Spleen (tissue), 13 donors: ENCODE measurements at places on chromosomes 13 and 19.

DNA sequence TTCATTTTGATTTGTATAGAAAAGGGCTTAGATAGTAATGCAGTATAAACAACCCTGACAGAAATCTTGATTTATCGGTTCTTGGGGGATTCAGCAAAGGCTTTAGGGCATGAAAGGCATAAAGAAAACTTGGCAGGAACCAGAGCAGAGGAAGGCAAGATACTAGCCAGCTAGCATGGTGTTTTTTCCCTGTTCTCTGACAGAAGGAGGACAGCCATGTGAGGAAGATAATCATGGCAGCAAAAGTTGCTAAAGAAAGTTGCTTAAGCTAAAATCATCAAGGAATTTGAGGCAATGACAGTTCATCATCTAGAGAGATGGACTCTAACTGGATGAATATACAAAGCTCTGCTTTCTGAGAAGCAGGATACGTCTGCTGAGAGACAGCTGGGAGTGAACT, 294.1 kb downstream of the KCNRG start:
- DNase-seq, result no peak

DNA sequence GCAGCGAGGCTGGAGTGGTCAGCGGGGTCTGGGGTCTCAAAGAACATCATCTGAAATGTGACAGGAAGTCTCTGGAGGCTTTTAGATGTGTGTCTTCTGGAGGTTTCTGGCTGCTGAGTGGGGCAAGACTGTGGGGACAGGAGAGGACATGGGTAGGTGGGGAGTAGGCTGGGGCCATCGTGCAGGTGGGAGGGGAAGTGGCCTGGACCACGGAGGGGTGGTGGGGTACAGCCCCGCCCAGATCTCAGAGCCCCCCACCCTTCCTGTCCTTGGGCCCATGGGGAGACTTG, 6.2 kb downstream of the AP1M1 start:
- no peak for DNase-seq

DNA sequence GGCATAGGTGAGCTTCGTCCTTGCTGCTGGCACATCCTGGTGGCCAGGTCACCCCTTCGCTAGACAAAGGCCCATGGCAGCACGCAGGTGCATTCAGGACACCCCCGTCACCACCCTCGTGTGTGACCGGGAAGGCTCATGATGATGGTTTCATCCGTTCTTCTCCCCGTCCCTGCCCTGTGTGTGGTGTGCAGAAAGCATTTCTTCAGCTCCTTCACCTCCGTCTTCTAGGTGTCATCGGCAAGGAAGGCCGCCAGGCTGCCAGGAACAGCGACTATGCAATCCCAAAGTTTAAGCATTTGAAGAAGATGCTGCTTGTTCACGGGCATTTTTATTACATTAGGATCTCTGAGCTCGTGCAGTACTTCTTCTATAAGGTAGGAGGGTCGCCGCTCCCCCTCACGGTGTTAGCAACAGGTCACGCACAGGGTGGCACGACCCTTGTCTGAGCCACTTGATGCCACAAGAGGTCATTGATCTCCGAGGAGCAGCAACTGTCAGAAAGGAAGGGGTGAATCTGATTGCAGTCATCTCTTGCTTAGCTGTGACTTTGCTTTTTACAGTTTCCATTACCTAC, 111.0 kb upstream of the MCF2L start:
- DNase-seq, result peak; percentile 39

DNA sequence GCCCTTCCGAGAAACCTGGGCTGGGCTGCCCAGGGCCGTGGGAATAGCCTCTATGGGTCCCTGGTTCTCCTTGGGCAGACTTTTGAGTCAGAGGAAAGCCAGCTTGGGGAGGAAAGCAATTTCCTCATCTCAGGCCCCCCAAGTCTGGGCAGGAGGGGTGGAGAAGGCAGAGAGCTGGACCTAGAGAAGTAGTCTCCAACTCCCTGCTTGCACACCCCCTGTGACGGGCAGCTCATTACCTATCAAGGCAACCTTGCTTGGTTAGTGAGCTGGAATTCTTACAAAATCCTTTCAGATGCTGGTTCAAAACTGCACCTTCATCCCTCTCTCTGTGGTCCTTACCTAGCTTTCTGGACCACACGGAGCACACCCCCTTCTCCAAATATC, 33.9 kb downstream of the ACTL9 start:
- DNase-seq, result no peak

GRCh38 chr19:50728084-50728737, 5.0 kb downstream of the CLEC11A start:
- no peak for DNase-seq

GRCh38 chr13:51922771-51923480, 61.2 kb downstream of the CCDC70 start:
- no peak for DNase-seq

GRCh38 chr19:49637821-49638738, 1.9 kb downstream of the RRAS start:
- peak; percentile 91 for DNase-seq

DNA sequence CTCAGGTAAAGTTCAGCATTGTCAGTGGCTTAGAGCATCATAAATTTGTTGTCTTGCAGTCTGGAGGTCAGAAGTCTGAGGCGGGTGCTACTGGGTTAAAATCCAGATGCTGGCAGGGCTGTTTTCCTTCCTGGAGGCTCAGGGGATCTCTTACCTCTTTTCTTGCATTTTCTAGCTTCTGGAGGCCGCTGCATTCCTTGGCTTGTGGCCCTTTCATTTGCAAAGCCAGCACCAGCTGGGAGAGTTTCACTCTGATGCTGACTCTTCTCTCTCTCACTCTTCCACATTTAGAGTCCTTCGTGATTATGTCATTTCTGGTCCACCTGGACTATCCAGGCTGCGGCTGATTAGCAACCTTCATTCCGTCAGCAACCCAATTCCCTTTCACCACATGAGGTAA, 38.1 kb upstream of the SLC10A2 start:
- no peak for DNase-seq

DNA sequence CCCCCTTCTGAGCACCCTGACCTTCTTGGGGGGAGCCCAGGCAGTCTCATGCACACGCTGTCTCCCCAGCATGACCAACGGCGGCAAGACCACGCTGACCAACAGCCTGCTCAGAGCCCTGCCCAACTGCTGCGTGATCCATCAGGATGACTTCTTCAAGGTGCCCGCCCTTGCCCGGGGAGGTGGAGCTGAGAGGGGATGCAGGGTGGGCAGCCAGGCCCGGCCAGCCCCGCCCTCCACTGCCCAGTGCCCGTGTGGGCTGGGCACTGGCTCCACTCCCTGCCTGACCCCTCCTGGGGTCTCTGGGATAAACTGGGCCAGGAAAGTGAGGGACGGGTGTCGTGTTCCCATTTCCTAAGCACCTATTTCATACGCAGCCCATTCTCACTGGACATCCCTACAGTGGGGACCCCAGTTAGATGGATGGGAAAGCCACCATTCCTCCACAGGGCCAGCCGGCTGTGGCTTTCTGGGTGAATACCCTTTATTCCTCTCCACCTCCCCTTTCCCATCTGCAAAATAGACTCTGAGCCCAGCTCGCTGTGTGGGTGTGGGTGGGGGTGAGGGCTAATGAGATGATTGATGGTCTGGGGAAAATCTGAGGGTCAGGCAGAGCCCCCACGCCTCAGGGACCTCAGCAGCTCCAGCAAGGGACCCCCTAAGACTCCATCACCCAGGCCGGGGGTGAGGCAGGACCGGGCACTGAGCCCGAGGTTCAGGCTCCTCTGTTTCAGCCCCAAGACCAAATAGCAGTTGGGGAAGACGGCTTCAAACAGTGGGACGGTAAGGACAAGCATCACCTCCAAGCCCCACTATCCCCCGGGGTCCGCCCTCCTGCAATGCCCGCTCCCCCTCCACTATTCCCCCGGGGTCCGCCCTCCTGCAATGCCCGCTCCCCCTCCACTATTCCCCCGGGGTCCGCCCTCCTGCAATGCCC, 3.9 kb downstream of the NMRK2 start:
- no peak for DNase-seq

GRCh38 chr13:49602005-49602404, 16.6 kb upstream of the RCBTB1 start:
- DNase-seq, result no peak

DNA sequence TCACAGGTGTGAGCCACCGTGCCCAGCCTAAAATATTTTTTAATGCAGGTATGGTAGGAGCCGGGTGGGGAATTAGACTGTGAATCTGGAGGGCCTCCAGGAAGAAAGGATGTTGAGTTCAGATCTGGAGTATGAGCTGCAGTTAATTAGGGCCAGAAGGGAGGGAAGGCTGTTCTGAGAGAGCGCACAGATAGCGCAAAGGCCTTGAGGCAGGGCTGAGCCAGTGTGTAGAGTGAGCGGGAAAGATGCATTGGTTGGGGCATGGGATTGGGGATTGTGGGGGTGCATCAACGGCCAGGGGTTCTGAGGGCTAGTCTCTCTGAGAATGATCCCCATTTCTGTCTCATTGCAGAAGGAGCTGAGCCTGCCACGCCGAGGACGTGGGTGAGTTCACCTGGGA, 9.7 kb downstream of the MAST3 start:
- no peak for DNase-seq

DNA sequence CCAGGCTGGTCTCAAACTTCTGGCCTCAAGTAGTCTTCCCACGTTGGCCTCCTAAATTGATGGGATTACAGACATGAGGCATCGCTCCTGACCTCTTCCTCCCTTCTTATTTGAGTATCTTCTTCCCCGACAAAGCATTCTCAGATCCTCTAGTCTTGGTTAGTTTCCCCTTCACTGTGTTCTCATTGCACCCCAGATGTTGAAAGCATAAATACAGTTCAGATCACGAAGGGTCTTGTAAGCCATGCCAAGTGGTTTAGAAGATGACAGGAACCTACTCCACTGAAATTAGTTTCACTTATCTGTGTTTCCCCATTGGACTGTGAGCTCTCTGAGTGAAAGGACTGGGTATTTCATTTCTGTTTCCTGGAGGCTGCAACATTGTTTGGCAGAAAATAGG, 100.7 kb downstream of the DGKH start:
- no peak for DNase-seq

GRCh38 chr13:56187331-56187730, 953.4 kb upstream of the PRR20A start:
- peak; percentile 69 for DNase-seq

GRCh38 chr13:31898378-31899071, 133.0 kb upstream of the FRY start:
- no peak for DNase-seq

GRCh38 chr19:12641456-12641855, 25.1 kb downstream of the MAN2B1 start:
- peak; percentile 37 for DNase-seq

DNA sequence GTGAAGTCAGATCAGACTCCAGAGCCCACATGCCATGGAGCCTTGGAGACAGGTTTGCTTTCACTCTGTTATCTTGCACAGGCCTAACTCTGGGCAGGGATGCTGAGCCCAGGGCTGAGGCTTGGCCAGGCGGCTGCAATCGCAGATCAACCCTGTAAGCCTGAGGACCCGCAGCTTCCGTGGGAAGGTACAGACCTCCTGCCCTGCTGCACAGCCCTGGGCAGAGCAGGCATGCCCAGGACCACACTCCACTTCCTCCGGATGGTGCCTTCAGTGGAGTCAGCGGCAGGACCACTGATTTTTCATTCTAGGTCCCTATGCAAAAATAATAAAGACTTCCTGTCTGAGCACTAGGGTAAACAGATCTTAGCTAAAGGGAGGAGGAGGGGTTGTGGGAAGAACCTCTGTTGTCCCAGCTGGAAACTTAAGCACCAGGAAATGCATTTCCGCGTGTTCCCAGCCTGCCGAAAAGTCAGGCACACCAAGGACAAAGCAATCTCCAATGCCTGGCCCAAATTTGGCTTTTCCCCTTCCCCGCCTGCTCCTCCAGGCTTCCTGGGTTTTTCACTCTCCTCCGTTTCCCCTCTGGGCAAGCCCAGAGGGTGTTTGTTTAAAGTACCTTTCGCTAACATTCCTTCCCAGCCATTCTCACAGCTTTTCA, 87.3 kb downstream of the KCTD15 start:
- DNase-seq, result peak; percentile 60

DNA sequence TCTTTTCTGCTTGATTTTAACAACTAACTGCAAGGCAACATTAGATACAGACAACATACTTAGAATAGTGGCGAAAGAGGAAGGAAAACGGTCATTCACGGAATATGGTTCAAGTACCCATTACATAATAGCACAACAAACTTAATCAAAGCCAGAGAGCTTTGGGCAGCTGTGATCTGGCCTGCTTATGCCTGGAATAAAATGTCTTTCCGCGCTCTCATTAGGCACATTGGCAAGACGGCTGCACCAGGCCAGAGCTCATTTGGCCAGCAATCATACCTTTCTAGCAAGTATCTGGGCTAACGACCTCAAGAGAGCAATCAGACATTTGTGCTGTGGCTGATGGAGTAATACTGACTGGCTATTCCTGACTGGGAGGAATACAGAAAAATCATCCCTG, 112.8 kb downstream of the NALCN start:
- no peak for DNase-seq

DNA sequence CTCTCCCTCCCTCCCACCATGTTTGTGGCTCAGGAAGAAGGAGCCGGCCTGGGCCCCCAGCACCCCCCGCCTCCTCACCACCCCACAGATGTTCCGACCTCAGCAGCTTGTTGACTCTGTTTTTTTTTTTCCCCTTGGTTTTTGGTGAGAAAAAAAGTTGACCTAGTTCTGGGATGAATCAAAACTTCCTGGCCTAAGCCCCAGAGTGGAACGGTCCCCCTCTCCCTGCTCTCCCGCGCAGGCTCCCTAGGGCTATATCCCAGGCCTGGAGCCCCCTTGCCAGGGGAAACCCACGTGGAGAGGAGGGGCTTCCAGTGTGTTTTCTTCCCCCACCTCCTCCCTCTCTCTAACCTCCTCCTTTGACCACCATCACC, 4.0 kb downstream of the COL5A3 start:
- no peak for DNase-seq

DNA sequence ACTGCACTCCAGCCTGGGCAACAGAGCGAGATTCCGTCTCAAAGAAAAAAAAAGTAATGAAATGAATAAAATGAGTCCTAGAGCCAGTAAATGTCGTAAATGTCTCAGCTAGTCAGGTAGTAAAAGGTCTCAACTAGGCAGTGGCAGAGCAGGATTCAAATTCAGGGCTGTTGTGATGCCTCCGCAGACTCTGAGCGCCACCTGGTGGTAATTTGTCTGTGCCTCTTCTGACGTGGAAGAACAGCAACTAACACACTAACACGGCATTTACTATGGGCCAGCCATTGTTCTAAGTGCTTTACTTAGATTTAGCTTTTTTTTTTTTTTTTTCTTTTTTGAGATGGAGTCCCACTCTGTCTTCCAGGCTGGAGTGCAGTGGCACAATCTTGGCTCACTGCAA, 30.2 kb downstream of the CYP2F1 start:
- DNase-seq, result peak; percentile 89

- DNase-seq, result no peak
Observed at GRCh38 chr19:45592366-45592765, 7.8 kb upstream of the OPA3 start.

DNA sequence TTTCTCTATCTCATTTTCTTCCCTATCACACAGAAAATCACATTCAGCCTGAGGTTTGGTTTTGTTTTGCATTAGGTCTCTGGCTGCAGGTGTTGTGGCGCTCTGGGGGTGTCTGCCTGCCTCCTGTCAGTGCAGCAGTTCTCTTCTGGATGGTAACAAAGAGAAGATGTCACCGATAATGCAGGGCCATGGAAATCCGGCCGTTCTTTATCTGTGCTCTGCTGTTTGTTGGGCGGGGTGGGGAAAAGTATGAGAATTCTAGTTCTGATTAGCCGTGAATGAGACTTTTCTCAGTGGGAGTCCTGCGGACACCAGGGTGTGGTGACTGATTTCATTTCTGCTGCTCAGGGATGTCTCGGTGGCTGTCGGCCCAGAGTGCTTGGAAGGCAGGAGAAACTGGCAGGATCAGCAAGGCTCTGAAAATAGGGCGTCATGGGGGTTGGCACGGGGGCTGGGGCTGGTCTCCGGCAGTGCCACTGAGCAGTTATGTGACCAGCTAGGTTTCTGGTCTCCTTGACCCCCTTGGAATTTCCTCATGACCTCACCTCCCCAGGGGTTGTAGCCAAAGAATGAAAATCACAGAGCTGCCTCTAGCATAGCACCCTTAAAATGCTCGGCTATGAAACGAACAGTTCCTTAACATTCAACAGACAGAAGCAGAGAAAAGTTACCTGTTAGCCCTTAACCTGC, 5.0 kb downstream of the RNF113B start:
- DNase-seq, result no peak
